ENCODE measurements at places on chromosomes 6 and 20.

GRCh38 chr6:126529637-126530362 lies 189.9 kb downstream of the CENPW start:
- no peak for DNase-seq

GRCh38 chr20:37202267-37202943 lies 23.1 kb upstream of the MROH8 start:
- no peak for DNase-seq

- DNase-seq = no peak
Observed at GRCh38 chr6:144467921-144468320, 182.8 kb downstream of the UTRN start.

DNA sequence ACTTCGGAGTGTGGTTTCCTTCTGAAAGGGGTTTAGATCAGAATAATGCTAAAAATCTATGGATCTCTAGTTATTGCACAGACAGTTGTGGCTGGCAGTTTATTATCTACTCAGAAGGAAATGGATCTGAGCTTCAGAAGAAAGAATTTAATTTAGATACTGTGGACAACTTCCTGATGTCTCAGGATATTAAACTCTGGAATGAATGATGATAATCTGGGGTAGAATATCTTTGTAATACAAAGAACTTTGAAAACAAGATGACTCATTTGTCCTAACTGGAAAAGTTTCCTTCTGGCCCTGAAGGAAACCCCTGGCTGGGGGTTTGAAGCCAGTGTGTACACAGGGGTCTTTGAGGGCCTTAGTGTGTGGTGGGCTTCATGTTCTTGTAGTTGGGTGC lies 78.0 kb downstream of the EDN3 start:
- no peak for DNase-seq

DNA sequence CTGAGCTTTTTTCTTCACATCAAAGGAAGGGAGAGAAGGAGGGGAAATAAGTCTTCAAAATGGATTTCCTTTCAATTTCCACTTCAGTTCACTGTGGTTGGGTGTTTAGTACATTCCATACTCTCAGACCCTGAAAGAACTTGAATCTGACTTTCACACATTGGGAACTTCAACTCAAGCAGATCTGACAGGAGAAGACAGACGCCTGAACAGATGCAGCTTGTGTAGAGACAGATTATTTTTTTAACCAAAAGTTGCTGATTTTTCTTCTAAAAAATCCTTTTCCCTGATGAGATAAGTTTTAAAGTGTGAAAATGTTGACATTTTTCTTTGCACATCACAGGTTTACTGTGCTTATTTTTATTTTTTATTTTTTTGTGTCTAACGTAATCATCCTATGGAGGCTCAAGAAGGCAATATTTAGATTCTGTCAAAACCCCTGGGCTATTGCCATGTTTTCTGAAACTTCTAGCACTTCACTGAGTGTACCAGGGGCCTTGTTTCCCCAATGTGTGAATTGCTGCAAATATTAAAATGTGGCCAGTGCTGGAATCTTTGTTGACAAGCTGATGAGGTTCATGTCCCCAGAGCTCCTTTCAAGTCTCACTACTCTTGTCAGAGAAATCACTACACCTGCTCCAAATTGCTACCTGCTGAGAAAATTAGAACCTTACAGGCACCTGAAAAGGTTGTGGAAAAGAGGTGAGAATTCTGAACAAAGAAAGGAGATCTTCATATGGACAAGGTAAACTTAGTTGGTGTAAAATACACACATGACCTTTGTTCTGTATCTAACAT lies 214.8 kb upstream of the BTBD3 start:
- no peak for DNase-seq

- no peak for DNase-seq
Observed at GRCh38 chr6:20629509-20629908, 95.3 kb downstream of the CDKAL1 start.

GRCh38 chr6:43665376-43665775 lies 20.5 kb downstream of the RSPH9 start:
- no peak for DNase-seq
